ENCODE measurements at places on chromosomes 4 and X.
A peak's percentile ranks its signal among the peaks of the same experiment; 100 is the strongest.

DNA sequence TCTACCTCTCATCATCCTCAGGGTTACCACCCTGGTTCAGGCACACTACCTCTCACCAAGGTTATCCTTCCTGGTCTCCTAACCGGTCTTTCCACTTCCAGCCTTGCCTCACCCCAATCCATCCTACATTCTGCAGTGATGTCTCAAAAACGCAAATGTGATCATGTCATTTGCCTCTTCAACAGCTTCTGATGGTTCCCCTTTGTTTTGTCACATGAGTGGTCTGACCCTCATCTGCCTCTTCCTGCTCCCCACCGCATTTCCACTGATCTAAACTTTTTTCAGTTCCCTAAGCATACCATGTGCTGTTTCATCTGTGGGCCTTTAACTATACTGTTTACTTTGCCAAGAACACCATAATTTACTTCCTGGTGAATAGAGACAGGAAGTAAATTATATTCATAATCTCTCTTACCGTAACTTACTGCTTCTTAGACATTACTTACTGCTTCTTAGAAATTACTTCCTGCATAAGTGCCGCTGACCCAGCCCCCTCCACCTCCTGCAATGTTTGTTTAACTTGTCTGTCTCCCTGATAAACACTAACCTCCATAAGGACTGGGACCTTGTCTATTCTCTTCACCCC, 27.1 kb upstream of the NSUN7 start:
- H3K4me1 ChIP-seq = no peaks in the 10 kb centered on the region
- H3K27me3 ChIP-seq = no peaks in the 10 kb centered on the region
- H3K36me3 ChIP-seq = no peaks in the 10 kb centered on the region
- no peak overlapping the region for H3K4me3 ChIP-seq
- H3K27ac ChIP-seq = no peak overlapping the region

- H3K27ac ChIP-seq = no peak overlapping the region
- no peak overlapping the region for H3K4me3 ChIP-seq
- H3K4me1 ChIP-seq = peaks cover 17% of the 10 kb centered on the region
- no peak for DNase-seq
These were observed 73.9 kb downstream of the REPS2 start for GRCh38 chrX:17020356-17020755.

- H3K27ac ChIP-seq = no peak overlapping the region
- no peaks in the 10 kb centered on the region for H3K36me3 ChIP-seq
- no peaks in the 10 kb centered on the region for H3K4me1 ChIP-seq
- no peaks in the 10 kb centered on the region for H3K27me3 ChIP-seq
- H3K4me3 ChIP-seq = no peak overlapping the region
These were observed 64.3 kb downstream of the SCML2 start for GRCh38 chrX:18290200-18290599.

GRCh38 chr4:20493761-20494353, 206.4 kb upstream of the PACRGL start:
- peak; percentile 72 for DNase-seq
- H3K27ac ChIP-seq = no peak overlapping the region
- H3K4me3 ChIP-seq = no peak overlapping the region
- H3K36me3 ChIP-seq = peaks cover 23% of the 10 kb centered on the region

- H3K36me3 ChIP-seq = no peaks in the 10 kb centered on the region
- H3K4me3 ChIP-seq = no peak overlapping the region
- no peaks in the 10 kb centered on the region for H3K27me3 ChIP-seq
These were observed 25.9 kb upstream of the CLDN24 start for GRCh38 chr4:183348136-183348535.

DNA sequence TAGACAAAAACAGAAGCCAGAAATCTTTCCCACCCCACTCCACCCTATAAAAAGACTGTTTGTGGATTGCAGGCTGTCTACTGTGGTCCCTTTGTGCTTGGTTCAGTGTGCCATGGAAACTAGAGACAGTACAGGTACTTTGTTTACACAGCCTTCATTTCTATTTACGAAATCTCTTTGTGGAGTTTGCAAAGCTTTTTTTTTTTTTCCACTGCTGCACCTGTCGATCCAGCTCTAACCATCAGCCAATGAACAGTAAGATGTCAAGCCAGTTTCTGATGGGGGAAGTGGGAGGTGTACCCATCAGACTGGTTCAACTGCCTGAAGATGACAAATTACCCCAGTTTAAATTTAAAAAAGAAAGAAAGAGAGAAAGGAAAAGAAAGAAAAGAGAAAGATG, 20.2 kb upstream of the LRBA start:
- H3K4me1 ChIP-seq = peaks cover 7% of the 10 kb centered on the region
- no peak overlapping the region for H3K4me3 ChIP-seq
- no peaks in the 10 kb centered on the region for H3K36me3 ChIP-seq

Measured in GM23248 (cell line).